ENCODE measurements at places on chromosomes 1 and 21.

GRCh38 chr1:45508295-45509151 is 8.4 kb downstream of the MMACHC start:
- no peak for DNase-seq

GRCh38 chr1:93076268-93076667 is 2.8 kb upstream of the MTF2 start:
- DNase-seq: no peak

GRCh38 chr1:57546549-57547330 is 122.9 kb upstream of the DAB1 start:
- DNase-seq: no peak

DNA sequence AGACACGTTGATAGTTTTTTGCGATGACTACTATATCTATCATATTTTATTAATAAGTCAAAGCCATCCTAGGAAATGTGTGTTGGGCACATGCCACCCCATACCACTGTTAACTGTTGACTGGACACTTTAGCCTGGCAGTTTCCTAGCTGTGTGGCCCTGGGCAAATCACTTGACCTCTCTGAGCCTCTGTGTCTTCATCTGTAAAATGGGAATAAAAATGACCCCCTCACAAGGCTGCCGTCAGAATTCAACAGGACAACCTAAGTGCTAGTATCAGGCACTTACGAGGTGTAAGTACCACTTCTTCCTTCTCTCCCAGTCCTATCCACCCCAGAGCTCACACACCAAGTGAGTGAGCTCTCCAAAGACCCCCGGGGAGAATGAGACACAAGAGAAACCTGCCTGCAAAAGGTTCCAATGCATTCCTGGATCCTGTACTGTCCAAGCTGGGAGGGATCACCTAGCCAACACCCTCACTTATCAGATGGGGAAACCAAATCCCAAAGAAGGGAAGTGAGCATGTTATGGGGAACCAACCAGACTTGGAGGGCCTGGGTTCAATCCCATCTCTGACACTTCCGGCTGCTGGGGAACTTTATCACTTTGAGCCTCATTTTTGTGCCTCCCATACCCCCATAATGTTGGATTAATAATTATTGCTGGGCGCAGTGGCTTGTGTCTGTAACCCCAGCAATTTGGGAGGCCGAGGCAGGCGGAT is 24.9 kb downstream of the HSPG2 start:
- no peak for DNase-seq

- DNase-seq: no peak
Observed at GRCh38 chr1:45016767-45017166, 4.7 kb downstream of the UROD start.
